A549 treated with Mapracorat at 1 μM for 4 hours (cell line): ENCODE measurements at places on chromosomes 4 and X. TPM values are rescaled to one million over a fixed set of nuclear protein-coding genes. Genes with fewer than 3 reads are reported as not detected.

The CCDC158 gene
- 0.06 TPM in 1 of 5 replicates, not detected in the others for total RNA-seq

The TMEM150C gene
- 0.53 to 1.4 TPM (median 1.0 TPM) in 5 replicates for total RNA-seq

The MAGEC1 gene
- 0.05 to 0.10 TPM in 2 of 5 replicates, not detected in the others for total RNA-seq

The BEND2 gene
- not detected in 5 replicates for total RNA-seq

The SMARCA5 gene
- 16.8 to 22.5 TPM (median 19.7 TPM) in 5 replicates for total RNA-seq

The MAGEA4 gene
- total RNA-seq = not detected in 5 replicates

The C4orf50 gene
- not detected in 5 replicates for total RNA-seq

The GABRE gene
- total RNA-seq = 14.5 to 24.5 TPM (median 18.1 TPM) in 5 replicates
